Fibroblast of upper back skin (primary cell): ENCODE measurements at places on chromosomes 5 and 9.

DNA sequence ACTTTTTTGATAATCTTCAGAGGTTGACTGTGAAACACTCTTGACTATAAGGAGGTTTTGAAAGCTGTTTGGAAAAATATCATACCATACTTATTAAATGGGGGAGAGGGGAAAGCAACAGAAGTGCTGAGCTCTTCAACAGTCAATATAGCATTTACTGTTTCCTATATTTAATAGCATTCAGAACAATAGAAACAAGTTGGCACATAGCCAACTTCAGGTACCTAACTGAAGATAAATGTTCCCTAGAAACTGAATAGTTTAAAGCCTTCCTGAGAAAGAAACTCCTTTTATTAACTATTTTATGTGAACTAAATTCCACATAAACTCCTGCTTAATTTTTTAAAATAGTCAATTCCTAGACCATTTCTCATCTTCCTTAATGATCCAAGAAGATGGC, 26.3 kb downstream of the SLC31A1 start:
- no peak for DNase-seq

DNA sequence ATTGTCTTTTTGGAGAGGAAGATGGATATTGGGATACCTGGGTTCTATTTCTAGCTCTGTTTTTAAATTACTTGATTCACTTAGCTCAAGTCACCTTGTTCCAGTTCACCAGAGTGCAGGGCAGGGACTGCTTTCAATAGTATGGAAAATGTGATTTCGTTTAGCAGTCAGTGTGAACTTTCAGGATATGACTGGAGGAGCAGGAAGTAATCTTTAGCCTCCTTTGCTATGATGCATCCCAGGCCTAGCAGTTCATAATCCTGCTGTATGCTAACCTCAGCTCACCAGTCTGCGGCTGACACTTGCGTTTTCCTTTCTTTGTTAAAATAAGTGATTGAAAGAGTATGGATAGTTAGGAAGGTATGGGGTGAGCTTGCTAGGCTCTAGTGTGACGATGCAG, 169.7 kb downstream of the ARHGAP26 start:
- DNase-seq: no peak

DNA sequence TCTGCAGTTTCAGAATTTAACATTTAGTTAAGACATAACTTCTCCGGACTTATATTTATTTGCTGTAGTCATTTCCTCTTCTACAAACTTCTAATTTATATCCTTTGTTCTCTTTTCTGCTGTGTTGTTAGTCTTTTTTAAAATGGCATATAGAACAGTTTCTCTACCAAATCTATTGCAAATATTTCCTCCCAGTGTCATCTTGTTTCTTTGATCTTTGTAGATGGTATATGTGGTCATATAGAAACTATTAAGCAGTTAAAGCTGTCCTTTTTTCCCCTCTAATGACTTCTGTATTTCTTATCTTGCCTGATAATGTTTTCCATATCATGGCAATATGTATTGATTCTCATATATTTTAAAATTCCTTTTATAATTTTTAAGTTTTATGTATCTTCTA, 264.5 kb downstream of the MCTP1 start:
- no peak for DNase-seq

GRCh38 chr9:112725961-112726360, 8.0 kb upstream of the INIP start:
- no peak for DNase-seq

DNA sequence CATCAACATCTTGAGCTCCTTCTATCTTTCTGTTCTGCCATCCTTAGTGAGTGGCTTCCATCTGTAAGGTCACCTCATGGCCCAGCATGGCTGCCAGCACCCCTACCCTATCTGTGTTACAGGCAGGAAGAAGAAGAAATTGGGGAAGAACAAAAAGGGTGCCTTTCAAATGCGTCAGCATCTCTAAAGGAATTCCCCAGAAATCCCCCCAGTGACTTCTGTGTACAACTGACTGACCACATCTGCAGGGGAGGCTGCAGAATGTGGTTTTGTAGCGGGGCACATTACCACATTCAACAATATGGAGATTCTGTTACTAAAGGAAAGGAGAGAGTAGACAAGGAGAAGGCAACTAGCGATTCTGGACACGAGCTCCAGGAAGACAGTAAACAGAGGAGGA, 40.1 kb downstream of the ALG2 start:
- peak; percentile 74 for DNase-seq
